COR-L47 (cell line): ENCODE measurements at places on chromosomes 2 and 18.

DNA sequence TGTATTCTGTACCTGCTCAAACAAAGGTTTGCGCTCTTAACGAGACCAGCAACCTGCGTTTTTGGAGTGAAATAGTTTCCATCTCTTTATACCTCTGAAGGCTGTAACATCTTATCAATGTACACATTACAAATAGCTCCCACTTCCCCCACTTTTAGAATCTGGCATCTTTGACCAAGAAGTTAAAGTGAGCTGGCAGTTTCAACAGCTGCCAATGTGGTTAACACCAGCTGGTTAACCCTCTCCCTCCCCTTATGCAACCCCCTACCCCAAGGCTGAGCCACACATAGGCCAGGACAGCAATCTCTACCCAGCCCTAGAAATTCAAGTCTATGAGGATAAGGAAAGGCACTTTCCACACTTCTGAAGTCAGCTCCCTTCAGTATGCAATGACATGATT lies 2.2 kb upstream of the SERTAD2 start:
- no peak for DNase-seq

DNA sequence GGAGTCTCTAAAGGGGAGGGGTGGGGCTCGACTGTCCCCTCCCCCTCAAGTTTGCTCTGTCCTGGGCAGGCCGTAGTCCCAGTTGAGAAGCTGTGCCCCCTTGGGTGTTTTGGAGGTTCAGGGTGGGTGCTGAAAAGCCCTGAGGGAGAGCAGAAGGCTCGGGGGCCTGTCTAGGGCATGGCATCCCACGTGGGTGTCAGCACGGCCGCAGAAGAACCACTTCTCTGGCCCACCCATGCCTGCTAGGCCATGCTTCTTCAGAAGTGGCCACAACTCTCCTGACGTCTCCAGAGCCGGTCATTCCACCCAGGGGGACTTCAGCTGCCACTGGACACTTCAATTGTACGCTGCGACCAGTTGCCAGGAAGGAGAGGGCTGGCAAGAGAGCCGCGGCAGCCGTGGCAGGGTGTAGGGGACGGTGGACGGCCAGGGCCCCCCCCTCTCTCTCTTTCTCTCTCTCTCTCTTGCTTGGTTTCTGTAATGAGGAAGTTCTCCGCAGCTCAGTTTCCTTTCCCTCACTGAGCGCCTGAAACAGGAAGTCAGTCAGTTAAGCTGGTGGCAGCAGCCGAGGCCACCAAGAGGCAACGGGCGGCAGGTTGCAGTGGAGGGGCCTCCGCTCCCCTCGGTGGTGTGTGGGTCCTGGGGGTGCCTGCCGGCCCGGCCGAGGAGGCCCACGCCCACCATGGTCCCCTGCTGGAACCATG lies at the start of gene INPP5D:
INPP5D (plus strand) TSS at position 546 of the 704 bp plus-strand sequence; CDS start at position 683, 137 bp downstream.
- no peak for DNase-seq

GRCh38 chr2:240453461-240454105 lies 18.1 kb downstream of the GPC1 start:
- DNase-seq: no peak

DNA sequence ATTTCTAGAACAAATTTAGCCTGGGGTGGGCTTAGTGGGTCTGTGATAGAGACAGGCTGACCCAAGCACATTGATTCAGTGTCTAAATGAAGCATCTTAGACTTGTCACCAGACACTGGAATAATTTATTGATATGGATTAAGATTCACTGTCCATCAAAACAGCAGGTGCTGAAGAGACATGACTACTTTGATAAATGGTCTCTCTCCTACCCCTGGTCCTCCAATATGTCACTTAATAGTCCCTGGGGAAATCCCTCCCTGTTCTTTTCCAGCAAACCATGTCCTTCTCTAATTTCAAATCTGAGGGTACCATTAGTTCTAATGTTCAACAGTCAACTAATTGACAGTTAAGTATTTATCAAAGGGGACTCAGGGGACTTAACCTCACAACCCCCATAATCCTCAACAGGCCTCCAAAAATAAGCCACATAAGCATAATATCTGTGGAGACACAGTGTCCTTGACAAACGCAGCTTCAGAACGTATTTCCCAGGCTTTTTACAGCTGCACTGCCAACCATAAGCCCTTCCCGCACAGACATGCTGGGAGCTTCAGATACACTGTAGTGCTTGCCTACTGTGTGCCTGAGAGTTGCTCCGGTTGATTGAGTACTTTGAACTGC lies 391.0 kb downstream of the THSD7B start:
- no peak for DNase-seq

GRCh38 chr2:233928594-233929351 lies 11.6 kb downstream of the TRPM8 start:
- peak; percentile 8 for DNase-seq

GRCh38 chr2:55164534-55165480 lies 67.3 kb downstream of the CLHC1 start:
- DNase-seq: no peak

DNA sequence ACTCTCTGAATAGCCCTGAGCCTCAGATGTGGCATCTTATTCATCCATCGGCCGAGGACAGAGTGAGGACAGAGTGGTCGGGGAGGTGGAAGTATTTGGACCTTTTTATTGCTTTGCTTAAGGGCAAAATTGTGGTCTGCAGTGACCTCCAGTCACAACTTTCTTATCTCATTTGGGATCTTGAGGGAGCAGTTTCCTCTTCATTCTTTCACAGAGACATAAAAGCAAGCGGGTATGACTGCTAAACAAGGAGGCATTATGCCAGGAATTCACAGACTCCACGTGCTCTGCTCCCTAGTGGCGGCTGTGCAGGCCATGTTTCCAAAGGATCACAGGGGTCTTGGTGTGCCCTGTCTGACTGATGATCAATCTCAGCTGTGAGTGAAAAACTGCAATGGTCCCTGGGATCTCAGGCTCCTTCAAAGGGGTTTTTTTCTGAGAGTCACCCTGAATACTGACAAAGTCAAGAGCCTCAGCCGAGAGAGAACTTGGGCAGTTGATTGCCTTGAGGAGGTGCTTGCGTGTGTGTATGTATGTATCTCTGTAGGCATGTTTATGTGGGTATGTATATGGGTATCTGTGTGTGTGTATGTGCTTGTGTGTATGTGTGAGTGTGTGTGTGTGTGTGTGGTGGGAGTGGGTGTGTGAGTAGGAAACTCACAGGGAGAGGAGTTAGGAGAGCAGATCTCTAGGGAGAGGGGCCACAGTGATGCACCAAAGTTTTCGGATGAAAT lies 47.7 kb downstream of the RAPGEF4 start:
- no peak for DNase-seq
